ENCODE measurements at places on chromosomes 16 and 17.

DNA sequence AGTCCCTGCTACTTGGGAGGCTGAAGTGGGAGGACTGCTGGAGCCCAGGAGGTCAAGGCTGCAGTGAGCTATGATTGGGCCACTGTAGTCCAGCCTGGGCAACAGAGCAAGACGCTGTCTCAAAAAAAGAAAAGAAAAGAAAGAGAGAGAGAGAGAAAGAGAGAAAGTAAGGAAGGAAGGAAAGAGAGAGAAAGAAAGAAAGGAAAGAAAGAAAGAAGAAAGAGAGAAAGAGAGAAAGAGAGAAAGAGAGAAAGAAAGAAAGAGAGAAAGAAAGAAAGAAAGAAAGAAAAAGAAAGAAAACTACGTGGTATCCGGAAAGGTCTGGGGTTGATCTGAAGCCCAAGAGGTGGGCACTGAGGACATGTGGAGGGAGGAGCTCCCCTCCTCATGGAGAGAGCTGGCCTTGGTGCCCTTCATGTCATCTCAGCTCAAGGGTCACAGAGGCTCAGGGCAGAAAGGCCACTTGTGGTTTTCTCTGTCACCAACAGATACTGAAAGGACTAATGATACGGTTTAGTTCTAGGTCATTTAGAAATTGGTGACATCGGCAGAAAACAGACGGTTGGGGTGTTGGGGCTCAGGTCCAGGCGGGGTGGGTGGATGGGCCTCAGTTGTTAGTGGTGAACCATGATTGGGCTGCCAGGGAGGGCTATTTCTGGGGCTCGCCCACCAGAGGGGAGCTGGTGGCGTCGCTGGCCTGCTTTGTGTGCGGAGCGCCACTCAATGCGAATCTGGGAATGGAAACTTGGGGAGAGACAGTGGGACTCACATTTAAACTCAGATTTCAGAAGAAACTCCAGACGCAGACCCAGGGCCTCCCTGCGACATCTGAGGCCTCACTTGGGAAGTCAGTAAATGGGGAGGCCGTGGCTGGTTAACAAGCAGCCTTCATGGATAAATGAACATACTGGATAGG lies 44.6 kb downstream of the FOXL1 start:
- H3K4me3 ChIP-seq = no peak overlapping the region
- H3K36me3 ChIP-seq = no peaks in the 10 kb centered on the region
- peaks cover 30% of the 10 kb centered on the region for H3K27me3 ChIP-seq
- DNase-seq = no peak

- peak; percentile 66 for DNase-seq
- no peaks in the 10 kb centered on the region for H3K4me1 ChIP-seq
- no peak overlapping the region for H3K4me3 ChIP-seq
- H3K27me3 ChIP-seq = no peaks in the 10 kb centered on the region
- H3K27ac ChIP-seq = peak overlapping the region; percentile 35
Measured at GRCh38 chr16:11396241-11397048, 51.2 kb downstream of the RMI2 start.

DNA sequence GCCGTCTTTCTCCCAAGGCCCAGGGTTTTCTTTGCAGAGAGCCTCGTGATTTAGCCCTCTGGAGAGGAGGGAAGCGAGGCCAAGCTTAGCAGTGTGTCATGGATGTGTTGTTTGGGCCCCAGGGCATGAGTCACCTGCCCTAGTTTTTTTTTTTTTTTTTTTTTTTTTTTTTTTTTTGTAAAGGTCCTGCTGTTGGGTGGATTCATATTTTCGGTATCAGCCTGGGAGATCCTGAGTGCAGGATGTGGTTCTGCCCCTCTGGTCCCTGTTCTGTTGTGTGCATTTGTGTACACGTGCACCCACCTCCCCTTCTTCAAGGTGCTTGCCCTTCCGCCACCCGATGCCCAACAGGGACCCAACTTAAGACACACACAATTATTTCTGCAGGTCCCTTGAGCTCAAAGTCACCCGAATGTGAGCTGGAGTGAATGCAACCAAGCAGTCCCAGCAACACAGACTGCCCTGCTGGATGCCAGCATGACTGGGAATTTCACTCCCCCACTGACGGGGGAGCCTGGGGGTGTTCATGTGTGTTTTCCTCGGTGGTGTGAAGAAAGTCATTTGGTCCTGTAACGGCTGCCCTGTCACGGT lies 265.8 kb upstream of the TNRC6C start:
- DNase-seq = no peak
- peaks cover 10% of the 10 kb centered on the region for H3K4me1 ChIP-seq
- peaks cover 38% of the 10 kb centered on the region for H3K27me3 ChIP-seq
- no peak overlapping the region for H3K27ac ChIP-seq

DNA sequence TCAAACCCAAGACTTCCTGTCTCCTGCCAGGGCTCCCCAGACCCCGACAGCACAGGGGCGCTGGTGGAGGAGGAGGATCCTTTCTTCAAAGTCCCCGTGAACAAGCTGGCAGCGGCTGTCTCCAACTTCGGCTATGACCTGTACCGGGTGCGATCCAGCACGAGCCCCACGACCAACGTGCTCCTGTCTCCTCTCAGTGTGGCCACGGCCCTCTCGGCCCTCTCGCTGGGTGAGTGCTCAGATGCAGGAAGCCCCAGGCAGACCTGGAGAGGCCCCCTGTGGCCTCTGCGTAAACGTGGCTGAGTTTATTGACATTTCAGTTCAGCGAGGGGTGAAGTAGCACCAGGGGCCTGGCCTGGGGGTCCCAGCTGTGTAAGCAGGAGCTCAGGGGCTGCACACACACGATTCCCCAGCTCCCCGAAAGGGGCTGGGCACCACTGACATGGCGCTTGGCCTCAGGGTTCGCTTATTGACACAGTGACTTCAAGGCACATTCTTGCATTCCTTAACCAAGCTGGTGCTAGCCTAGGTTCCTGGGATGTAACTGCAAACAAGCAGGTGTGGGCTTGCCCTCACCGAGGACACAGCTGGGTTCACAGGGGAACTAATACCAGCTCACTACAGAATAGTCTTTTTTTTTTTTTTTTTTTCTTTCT lies 8.1 kb downstream of the SERPINF1 start:
- no peaks in the 10 kb centered on the region for H3K27me3 ChIP-seq
- H3K4me1 ChIP-seq = peaks cover 12% of the 10 kb centered on the region
- H3K36me3 ChIP-seq = peaks cover 5% of the 10 kb centered on the region
- no peak for DNase-seq
- peak overlapping the region; percentile 41 for H3K27ac ChIP-seq
- H3K4me3 ChIP-seq = peak overlapping the region; percentile 36

Measured in effector memory CD8-positive, alpha-beta T cell (primary cell).